Bronchial smooth muscle cell (primary cell): ENCODE measurements at places on chromosomes 6 and 20. TPM values are rescaled to one million over a fixed set of nuclear protein-coding genes. Genes with fewer than 3 reads are reported as not detected.

C2 gene
- total RNA-seq = 0.86 and 2.0 TPM in 2 replicates

LY86 gene
- total RNA-seq = not detected in 2 replicates

BNIP5 gene
- total RNA-seq = under 0.01 TPM in 1 of 2 replicates, not detected in the other

TMC2 gene
- 0.09 TPM in 1 of 2 replicates, not detected in the other for total RNA-seq

FRK gene
- 1.7 TPM in 2 replicates for total RNA-seq

MYL9 gene
- 7.0 and 8.0 TPM in 2 replicates for total RNA-seq
